BJ (cell line): ENCODE measurements at places on chromosomes 7 and 10.

- DNase-seq = no peak
These were observed 81.0 kb downstream of the HACD1 start for GRCh38 chr10:17536221-17536620.

DNA sequence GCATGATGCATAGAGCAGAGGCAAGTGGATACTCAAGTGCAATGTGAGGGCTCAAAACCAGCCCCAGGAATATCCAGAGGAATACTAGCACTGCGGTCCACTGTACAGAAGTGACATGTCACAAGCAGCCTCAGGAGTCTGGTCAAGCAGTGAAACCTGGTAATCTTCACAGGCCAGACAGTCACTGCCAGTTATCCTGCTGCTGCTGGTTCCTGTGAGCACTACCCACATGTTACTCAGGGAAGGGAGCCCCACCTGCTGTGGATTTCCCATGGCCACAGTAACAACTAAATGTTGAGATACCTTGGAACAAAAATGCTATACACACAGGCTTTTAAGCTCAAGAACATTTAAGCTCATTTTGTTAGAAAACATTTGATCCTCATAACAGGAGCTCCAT, 103.0 kb downstream of the RNF133 start:
- DNase-seq = no peak

GRCh38 chr10:14669576-14669975, 105.1 kb downstream of the FAM107B start:
- DNase-seq = no peak

- DNase-seq = no peak
These were observed 120.8 kb upstream of the NANOS1 start for GRCh38 chr10:118908557-118909256.

DNA sequence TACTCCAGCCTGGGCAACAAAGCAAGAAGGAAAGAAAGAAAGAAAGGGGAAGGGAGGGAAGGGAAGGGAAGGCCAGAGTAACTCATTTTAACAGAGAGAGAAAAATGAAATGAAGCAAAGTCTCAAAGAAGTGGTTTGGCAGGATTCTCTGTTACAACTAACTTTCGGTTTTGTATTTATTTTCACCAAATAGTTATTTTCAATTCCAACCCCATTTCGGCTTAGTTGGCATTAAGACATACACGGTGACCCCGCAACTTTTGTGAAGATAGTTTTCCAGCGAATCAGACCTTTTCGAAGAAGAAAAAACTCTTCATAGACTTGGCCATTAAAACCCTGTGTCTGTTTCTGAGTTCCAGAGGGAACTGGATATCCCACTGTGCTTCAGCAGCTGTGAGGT, 45.2 kb upstream of the LYZL2 start:
- DNase-seq = no peak

DNA sequence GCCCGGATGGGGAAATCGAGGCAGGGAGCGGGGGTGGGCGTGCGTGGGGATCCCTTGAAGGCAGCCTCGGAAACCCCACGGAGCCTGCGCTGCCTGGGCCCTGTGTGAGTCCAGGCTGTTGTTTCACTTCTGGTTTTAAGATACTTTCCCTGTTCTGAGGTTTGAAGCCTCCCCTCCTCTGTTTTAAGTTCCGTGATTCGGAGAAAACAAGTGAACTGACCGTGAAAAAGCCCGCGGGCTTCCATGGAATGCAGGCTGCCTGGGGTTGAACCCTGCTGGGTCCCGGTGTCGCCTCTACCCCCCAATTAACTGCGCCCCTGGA, 401 bp downstream of the LRRC27 start:
- no peak for DNase-seq

GRCh38 chr7:132257253-132257652, 319.0 kb downstream of the PLXNA4 start:
- no peak for DNase-seq

- DNase-seq = no peak
These were observed 1.8 kb upstream of the ZNF503 start for GRCh38 chr10:75403144-75403938.

DNA sequence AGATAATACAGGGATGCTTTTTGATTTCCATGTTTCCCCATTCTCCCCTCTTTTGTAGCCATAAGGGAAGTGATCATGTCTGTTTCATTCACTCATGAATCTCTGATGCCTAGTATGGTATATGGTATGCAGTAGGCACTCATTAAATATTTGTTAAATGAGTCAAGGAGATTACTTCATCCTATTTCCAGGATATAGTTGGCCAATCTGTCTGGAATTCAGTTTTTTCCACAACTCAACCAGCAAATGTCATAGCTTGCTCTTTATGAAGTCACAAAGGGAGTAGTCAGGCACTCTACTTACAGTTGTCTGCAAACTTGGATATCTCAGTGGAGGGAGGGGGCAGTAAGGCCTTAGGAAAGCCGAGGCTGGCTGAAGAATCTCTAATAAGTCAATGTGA, 853.6 kb downstream of the LRMDA start:
- peak; percentile 62 for DNase-seq

DNA sequence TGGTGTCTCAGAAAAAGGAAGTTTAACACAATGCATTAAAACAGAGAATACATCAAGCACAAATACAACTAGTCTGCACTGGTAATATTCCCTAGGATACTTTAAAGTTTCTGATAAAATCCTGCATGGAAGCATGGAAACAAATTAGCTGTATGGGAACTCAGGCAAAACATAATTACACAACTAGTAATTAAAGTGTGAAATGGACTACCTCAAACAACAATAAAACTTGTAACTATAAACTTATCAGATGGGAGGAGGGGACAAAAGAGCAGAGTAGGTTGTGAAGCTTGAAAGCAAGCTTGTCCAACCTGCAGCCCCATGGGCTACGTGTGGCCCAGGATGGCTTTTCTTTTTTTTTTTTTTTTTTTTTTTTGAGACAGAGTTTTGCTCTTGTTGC, 98.9 kb downstream of the PARD3 start:
- DNase-seq = no peak

- DNase-seq = no peak
These were observed 17.4 kb upstream of the CYP3A7 start for GRCh38 chr7:99752356-99752755.

GRCh38 chr7:122736183-122736582, 33.5 kb upstream of the RNF148 start:
- DNase-seq = no peak

- no peak for DNase-seq
These were observed 40.5 kb downstream of the AMZ1 start for GRCh38 chr7:2728316-2729030.

- no peak for DNase-seq
These were observed at the start of gene C10orf53 for GRCh38 chr10:49679480-49679893. C10orf53 (plus strand) TSS chr10:49679651; CDS start chr10:49679698, 47 bp downstream.

- no peak for DNase-seq
These were observed 51.3 kb downstream of the MALSU1 start for GRCh38 chr7:23350466-23350865.

GRCh38 chr10:1255600-1256431, 199.6 kb downstream of the WDR37 start:
- no peak for DNase-seq

- DNase-seq = no peak
These were observed 5.6 kb downstream of the CCSER2 start for GRCh38 chr10:84333864-84334451.

- no peak for DNase-seq
These were observed 14.6 kb downstream of the COL26A1 start for GRCh38 chr7:101377189-101377736.

GRCh38 chr7:139071680-139072079, 35.8 kb upstream of the ZC3HAV1L start:
- DNase-seq = no peak

DNA sequence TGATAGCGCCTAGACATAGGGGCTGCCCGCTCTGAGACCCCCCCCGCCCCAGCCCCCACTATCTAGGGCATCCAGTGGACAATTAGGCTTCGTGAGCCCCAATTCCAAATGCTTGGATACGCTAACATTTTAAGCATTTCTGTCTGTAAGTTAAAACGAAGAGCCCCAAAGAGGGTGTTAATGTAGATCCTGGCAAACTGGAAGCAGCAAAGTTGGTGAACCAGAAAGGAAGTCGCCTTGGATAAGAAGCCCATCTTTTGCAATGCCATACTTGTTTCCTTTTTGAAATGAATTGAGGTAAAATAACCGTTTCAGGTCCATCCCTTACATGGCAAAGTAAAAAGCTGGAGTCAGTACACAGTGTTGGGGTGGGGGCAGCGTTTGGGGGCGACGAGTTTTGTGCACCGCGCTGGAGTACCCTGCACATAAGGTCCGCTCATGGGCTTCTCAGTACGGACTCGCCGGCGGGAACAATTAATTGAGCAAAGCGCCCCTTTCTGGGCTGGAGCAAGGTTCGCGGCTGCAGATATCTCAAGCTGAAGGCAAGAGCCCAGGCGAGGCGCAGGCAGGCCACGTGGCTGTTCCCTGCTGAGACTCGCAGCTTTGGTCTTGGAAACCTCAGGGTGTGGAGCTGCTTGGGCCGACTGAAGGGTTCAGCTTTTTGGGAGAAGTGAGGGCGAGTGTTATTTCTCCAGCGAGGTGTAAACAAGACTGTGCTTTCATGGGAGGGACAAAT, 1.4 kb upstream of the TWIST1 start:
- DNase-seq = no peak

DNA sequence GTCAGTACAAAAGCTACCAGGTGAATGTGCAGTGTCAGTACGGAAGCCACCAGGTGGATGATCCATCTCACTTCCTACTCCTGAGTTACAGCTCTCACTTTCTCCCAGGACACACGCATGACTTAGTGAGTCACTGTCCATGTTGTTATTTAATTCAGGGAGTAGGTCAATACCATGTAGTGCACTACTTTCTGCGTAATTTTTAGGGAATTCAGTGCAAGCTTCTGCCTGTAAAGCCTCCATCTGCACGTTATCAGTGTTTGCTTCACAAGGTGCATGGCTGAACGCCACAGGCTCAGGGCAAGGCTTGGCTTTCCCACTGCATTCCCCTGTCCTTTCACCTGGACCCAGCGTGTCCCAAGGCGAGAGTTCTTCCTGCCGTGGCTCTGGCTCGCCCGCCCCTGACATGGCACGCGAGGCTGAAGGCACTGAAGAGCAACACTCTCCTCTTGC, 59.5 kb downstream of the LARP4B start:
- no peak for DNase-seq

- no peak for DNase-seq
These were observed 153.7 kb downstream of the GALNT17 start for GRCh38 chr7:71285571-71286145.

GRCh38 chr7:51230324-51230625, 86.3 kb downstream of the COBL start:
- no peak for DNase-seq

GRCh38 chr10:14822879-14823755, 14.7 kb downstream of the CDNF start:
- no peak for DNase-seq

DNA sequence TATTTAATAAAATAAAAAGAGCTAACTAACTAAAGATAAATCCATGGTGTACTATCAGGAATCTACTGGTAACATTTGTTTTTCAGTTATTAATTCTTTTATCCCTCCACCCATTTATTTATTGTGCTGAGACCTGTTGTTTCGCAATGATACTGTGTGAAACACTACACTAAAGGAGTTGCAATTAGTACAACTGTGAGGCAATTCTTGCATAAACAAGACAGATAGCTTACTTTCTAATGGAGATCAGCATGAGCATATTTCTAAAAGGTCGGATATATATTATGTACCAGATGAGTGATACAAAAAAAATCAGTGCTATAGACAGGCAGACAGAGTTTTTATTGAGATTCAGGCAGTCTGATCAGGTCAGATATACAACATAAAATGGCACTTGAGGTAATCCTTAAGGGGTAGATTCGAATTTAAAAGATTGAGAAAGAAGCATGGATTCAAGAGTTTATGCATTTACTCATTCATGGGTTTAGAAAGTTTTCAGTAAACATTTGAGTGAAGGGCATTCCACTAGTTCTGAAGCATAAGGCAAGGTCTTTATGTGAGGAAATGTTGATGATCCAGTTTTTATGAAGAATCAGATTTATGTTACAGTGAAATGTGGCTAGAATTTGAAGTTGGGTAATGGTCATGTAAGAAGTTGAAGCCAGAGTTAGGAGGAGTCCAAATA, 147.6 kb downstream of the POLR1F start:
- no peak for DNase-seq
